Activated T-cell treated with anti-CD3 and anti-CD28 coated beads, Interleukin-2, amount 50 U/mL, for 1 hour (primary cell): ENCODE measurements at places on chromosomes 1 and 21.

- DNase-seq, result no peak
Observed at GRCh38 chr1:34842073-34842472, 17.5 kb downstream of the SMIM12 start.

DNA sequence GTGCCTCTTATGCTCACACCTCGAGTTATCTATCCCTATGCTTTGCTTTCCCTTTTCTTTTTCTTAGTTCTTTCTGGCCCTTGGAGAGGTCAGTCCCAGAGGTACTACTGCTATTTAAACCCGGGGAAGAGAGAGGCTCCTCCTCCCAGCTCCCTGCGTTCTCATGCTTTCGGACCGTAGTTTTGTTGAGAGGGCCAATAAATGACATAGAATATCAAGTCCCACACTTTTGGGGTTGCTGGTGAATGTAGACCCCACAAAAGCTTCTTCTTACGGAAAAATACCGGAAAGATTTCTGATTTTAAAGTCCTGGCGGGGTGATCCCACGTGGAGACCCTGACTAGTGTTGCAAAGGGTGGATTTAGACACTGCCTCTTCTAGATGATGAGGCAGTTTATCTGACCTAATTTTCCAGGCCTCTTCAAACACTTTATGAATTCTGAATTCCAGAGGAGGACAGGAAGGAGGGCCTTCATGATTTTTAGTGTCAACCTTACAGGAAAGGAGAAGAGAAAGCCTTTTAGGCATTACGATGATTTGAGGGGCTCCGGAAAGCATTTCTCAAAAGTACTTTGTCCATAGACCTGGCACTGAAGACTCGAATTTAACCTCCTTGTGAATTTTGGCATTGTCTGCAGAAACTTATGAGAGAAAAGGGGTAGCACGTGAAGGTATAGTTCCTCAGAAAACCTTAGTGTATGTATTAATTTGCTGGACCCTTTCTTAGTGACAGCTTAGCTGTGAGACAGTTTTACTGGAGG, 694 bp downstream of the TMEM167B start:
- DNase-seq, result no peak

- DNase-seq, result no peak
Observed at GRCh38 chr1:241582921-241583321, 50.7 kb downstream of the KMO start.

DNA sequence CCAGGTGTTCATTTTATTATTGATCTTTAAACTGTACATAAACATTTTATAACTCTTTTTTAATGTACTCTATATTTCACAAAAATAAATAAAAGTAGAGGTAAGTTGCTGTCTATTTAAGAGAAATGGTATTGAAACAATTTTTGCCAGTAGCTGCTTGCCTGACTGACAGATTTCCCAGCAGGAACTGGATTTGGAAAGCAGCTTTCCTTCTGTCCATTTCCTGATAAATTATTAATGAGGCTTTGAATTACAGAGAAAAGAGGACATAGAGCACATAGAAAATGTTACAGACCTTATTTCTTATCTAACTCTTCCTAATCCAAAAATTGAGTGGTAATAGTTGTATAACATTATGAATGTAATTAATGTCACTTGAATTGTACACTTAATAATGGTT, 79.7 kb upstream of the BCL10 start:
- no peak for DNase-seq

- DNase-seq, result no peak
Observed at GRCh38 chr1:230120921-230121381, 53.9 kb downstream of the GALNT2 start.

GRCh38 chr1:185159966-185160365, 3.0 kb downstream of the SWT1 start:
- DNase-seq, result no peak

- no peak for DNase-seq
Observed at GRCh38 chr1:230185076-230186001, 118.3 kb downstream of the GALNT2 start.

DNA sequence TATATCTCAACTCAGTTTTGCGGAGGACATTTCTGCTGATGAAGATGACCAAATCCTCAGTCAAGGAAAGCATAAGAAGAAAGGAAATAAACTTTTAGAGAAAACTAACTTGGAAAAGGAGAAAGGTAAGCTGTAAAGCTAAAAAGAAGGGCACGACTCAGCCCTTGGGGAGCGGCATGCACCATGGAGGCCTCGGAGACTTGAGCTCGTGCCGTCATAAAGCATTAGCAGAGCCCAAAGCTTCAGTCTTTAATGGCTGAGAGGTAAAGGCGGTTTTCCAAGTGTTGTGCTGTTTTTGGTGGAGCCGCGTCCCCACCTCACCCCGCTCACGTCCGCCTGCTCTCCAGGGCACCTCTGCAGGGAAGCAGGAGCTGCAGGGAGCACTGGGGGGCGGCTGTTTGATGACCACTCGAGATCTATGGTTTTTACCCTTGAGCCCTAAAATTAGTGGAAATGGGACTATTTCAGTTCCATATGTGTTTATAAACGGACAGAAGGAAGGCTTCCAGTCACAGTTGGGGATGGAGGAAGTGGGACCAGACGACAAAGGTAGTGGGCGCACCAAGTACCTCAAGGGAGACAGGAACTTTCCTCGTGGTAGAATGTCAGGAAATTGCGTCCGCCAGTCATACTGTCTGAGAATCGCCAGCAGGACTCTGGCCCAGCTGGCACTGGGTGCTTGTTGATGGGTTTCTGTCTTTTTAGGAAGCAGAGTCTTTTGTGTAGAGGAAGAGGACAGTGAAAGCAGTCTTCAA, 27.6 kb downstream of the RRP1B start:
- DNase-seq, result no peak

DNA sequence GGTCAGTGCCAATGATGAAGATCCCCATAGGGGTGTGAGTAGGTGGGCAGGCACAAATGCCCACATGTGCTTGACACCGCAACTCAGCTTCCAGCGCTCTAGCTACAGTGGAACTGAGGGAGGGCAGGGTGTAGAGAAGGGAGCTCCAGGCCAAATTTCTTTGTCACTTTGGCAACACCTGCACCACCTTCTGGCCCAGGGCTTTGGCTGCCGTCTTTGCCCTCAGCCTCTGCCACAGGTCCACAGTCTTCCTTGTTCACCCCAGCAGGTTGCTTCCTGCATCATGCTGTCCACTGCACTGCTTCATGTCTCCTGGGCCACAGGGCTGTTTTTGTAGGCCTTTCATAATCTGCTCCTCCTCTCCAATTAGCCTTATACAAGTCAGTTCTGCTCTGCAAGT, 20.4 kb upstream of the FMOD start:
- no peak for DNase-seq

- DNase-seq, result no peak
Observed at GRCh38 chr1:8646189-8646588, 171.3 kb downstream of the RERE start.

- DNase-seq, result no peak
Observed at GRCh38 chr1:198640174-198640573, 1.3 kb downstream of the PTPRC start.

DNA sequence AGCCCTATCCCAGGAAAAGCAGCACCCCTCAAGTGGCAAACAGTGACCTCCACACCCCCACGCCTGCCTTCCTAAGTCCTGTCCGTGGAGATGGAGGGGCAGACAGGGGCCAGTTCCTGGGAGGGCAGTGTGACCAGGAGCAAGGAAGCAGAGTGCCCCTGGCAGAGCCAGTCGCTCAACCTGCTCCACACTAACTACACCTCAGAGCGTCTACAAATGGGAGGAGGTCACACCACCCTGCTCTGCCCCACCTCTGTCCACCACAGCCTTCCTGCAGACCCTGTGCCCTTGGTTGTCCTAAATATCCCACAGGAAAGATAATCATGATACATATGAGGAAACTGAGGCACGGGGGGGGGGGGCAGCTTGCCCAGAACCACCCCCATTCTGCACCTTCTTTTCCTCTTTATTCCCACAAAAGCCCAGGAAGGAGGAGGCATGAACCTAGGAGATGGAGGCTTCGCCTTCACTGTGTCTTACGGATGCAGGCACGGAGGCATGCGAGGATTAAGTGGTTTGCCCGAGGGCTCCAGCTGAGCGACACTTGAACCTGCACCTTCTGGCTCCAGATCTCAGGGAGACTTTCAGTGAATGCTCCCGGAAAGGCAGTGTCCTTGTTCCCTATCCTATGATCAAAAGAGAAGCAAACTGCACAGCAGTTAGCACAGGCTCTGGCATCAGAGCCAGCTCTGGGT, 42.7 kb upstream of the SELENON start:
- DNase-seq, result no peak

- DNase-seq, result no peak
Observed at GRCh38 chr21:42913476-42913875, 12.0 kb downstream of the ERVH48-1 start.

- DNase-seq, result no peak
Observed at GRCh38 chr21:20250337-20250736, 747.9 kb upstream of the NCAM2 start.

GRCh38 chr1:75797606-75798216, 1.0 kb downstream of the MSH4 start:
- no peak for DNase-seq

DNA sequence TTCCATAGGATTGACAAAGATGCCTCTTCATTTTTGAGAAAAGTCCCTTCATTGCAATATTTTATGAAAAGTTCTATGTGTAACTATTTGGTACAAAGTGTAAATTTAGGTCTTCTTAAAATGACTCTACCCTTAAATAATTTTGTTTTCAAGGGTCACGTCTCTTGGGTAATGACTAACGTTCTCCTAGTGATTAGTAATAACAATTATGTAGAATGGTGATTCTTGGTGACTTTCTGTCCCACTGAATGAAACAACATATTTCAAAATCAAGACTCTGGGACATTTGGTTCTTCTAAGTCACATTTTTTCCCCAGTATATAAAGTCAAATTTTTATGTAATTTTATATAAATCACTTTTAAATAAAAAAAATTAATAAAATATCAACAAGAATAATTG, 277.5 kb upstream of the ADAMTS5 start:
- DNase-seq, result no peak

DNA sequence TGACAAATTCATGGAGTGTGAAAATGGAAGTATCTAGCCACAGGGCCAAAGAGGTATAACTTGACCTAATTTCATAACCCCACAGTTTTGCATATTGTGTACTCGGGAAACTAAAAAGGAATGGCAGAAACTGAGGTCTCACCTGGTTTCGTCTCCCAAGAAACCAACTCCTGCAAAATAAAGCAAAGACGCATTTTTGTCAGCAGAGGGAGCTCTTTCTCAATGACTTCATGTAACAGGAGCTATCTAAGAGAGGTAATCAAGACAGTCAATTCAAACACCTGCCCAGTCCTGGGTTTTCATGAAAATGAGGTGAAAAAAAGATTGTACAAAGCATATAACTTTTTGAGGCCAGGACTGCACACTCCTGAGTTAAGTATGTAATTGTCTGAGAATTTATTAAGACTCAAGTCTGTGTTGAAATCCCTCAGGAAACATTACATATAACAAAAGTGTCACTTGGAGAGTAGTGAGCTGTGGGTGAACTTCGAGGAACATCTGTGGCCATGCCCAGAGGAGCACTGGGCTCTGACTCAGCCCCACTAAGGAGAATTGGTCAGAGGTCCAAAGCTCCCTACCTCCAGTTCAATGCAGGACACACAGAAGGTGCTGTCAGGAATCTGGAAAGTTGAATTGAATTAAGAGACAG, 17.6 kb downstream of the FCRL4 start:
- no peak for DNase-seq

DNA sequence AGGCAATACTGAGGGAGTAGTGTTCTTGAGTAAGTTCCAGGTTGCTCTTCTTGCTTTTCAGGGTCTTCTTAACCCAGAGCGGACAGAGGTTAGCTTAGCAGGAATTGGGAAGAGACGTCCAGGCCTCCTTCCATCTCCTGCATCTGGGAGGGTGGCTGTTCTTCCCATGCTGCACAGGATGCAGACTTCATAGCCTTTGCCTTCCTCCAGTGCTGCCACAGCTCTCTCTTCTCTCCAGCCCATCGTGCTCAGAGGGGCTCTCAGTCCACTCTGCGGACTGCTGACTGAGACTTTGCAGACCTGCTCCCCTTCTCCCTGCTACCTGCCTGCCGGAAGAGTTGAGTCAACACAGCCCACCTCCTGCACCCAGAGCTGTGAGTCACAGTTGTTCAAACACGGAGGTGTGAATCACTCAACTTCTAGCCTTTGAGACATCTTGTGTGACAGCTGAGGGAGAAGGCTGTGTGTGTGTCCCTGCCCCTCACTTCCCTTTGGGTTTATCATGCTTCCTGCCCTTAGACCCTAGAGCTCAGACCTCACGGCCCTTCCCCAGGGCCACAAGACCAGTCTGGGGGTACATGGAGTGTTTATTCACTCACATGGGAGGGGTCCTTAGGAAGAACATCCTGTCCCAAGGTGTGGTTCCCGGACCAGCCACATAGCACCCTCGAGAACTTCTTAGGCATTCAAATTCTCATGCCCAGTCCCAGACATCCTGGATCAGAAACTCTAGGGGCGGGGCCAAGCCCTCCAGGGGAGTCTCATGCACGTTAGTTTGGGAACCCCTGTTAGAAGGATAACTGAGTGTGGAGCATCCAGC, 158.3 kb upstream of the CACNA1E start:
- peak; percentile 20 for DNase-seq

GRCh38 chr1:112508278-112509004, at the start of gene WNT2B:
Gene WNT2B, plus strand, starts transcription at chr1:112508965. Its CDS starts 298 bp downstream, at chr1:112509263.
- peak; percentile 69 for DNase-seq

- DNase-seq, result no peak
Observed at GRCh38 chr1:3106216-3106615, 37.2 kb downstream of the PRDM16 start.

- DNase-seq, result no peak
Observed at GRCh38 chr1:218347723-218348627, 2.8 kb downstream of the TGFB2 start.

- no peak for DNase-seq
Observed at GRCh38 chr1:956636-957035, 2.4 kb downstream of the NOC2L start.

GRCh38 chr1:33338440-33339211, 17.7 kb upstream of the A3GALT2 start:
- no peak for DNase-seq

DNA sequence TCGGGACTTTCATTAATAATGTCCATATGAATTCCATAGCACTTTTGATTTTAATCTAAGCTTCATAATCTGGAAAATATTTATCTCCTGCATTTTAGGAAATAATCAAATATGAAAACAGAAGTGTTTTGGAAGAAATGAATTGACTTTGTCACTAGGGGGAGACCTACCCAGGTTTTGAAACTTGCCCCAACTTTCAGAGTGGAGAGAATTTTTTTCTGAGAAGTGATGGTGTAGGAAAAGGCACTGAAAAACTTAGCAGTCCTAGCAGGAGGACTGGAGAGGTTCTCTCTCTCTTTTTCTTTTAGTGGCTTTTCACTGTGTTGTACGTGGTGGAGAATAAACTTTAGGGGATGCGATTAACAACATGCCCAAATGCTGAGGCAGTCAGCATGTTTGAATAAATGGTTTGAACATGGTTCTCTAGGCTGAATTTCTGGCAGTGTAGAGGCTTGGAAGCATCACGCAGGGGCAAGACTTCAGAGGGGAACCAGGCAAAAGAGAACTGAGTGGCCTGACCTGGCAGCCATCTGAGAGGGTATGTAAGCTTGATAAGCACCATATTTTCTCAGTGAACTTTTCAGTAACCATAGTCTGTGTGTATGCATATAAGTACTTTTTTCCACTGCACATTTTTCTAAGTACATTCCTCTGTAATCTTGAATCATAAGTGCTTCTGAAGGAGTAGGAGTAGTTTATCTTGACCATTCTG, 68.3 kb upstream of the NEK7 start:
- DNase-seq, result no peak

- DNase-seq, result no peak
Observed at GRCh38 chr1:65341381-65341780, 32.0 kb downstream of the DNAJC6 start.
